ENCODE measurements at places on chromosomes 12 and 14. TPM values are rescaled to one million over a fixed set of nuclear protein-coding genes. Genes with fewer than 3 reads are reported as not detected.

DNA sequence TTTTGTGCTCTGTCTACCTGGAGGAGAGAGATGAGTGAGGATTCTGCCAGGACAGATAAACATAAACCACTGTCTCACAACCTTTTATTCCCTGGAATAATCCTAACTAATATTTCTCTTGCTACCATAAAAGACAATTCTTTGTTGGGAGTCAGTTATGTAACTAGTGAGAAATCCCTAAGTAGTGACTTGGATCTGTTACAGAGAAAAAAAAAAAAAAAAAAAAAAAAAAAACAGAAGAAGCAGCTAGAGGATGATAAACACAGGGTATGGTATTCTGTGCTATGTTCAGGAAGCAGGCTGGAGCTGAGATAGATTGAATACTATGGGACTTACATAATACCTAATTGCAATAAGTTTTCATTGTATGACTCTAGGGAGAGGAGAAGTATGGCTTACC lies 178.7 kb downstream of the CNTN1 start:
- H3K27me3 ChIP-seq = no peaks in the 10 kb centered on the region
- no peak overlapping the region for H3K4me3 ChIP-seq
- H3K36me3 ChIP-seq = no peaks in the 10 kb centered on the region
- H3K4me1 ChIP-seq = no peaks in the 10 kb centered on the region

GRCh38 chr14:96086574-96087077 lies 47.5 kb downstream of the C14orf132 start:
- H3K4me1 ChIP-seq = peaks cover 9% of the 10 kb centered on the region
- no peaks in the 10 kb centered on the region for H3K27me3 ChIP-seq
- no peak overlapping the region for H3K4me3 ChIP-seq
- H3K27ac ChIP-seq = no peak overlapping the region

DNA sequence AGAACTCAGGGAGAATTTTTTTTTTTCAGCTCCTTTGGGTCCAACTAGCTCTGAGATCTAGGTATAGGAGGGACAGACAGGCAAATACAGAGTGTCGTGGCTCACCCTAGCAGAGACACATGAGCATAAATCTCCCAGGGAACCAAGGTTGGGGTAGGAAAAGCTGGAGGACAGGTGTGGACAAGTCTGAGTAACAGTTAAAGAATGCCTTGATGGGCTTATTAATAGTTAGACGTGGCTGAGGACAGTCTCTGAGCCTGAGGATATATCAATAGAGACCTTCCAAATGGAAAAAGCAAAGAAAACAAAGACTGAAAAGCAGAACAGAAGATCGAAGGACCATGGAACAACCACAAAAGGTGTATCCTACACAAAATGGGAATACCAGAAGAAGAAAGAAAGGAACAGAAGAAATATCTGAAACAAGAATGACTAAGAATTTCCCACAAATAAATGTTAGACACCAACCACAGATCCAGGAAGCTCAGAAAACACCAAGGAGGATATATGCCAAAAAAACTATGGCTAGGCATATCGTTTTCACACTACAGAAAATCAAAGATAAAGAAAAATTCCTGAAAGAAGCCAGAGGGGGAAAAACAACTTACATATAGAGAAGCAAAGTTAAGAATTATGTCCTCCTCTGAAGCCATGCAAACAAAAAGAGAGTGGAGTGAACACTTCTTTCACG lies 80.9 kb downstream of the PTPRB start:
- H3K4me3 ChIP-seq = no peak overlapping the region
- no peak for DNase-seq
- H3K27ac ChIP-seq = no peak overlapping the region
- H3K27me3 ChIP-seq = no peaks in the 10 kb centered on the region

GRCh38 chr14:73014105-73014504 lies 12.8 kb downstream of the ZFYVE1 start:
- no peaks in the 10 kb centered on the region for H3K27me3 ChIP-seq
- H3K36me3 ChIP-seq = peaks cover 36% of the 10 kb centered on the region
- H3K27ac ChIP-seq = no peak overlapping the region
- peaks cover 7% of the 10 kb centered on the region for H3K4me1 ChIP-seq
- no peak for DNase-seq

DNA sequence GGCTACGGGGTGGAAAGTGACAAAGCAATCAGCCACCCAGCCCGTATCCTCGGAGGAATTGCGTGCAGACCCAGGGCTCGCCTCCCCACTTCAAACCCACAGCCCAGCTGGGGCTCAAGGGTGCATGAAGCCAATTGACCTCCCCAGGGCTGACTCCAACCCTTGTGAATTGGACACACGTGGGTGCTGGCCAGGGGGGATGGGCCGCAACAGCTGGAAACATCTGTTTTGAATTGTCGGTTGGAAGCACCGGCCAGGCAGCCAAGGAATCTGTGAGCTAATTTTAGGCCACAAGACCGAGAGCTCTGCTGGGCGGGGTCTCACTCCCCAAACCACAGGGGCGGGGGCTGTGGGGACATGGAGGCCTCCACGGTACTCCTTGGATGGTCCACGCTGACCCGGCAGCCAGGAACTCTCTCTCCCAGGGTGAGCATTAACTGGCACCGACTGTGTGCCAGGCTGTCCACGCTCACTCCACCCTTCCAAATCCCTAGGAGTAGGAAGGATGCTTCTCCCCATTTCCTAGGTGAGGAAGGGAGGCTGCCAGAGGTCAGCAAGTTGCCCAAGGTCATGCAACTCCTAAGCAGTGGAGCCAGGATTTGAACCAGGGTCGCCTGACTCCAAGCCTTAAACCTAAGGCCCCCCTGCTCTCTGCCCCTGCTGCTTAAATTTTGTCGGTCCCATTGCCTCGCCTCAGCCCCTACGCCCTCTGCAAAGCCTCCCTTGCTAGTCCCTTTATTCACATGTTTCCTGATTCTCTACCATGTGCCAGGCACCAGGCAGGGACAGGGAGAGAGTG lies 11.9 kb upstream of the TMEM119 start:
- H3K4me3 ChIP-seq = no peak overlapping the region
- no peak overlapping the region for H3K27ac ChIP-seq
- H3K27me3 ChIP-seq = no peaks in the 10 kb centered on the region
- H3K4me1 ChIP-seq = peaks cover 13% of the 10 kb centered on the region
- peak; percentile 86 for DNase-seq

GRCh38 chr12:105229371-105229770 lies 6.6 kb downstream of the APPL2 start:
- H3K4me3 ChIP-seq = no peak overlapping the region
- no peaks in the 10 kb centered on the region for H3K27me3 ChIP-seq
- peaks cover 68% of the 10 kb centered on the region for H3K4me1 ChIP-seq
- no peak overlapping the region for H3K27ac ChIP-seq

GRCh38 chr14:56617084-56617483 lies 37.5 kb downstream of the TMEM260 start:
- H3K36me3 ChIP-seq = no peaks in the 10 kb centered on the region
- no peak for DNase-seq
- no peak overlapping the region for H3K27ac ChIP-seq

GRCh38 chr12:32535288-32535999 lies 136.1 kb downstream of the FGD4 start:
- peaks cover 18% of the 10 kb centered on the region for H3K4me1 ChIP-seq
- peak overlapping the region; percentile 83 for H3K27ac ChIP-seq
- peak overlapping the region; percentile 55 for H3K4me3 ChIP-seq
- H3K27me3 ChIP-seq = no peaks in the 10 kb centered on the region

- no peak overlapping the region for H3K4me3 ChIP-seq
- DNase-seq = no peak
- no peaks in the 10 kb centered on the region for H3K36me3 ChIP-seq
- H3K4me1 ChIP-seq = no peaks in the 10 kb centered on the region
- no peak overlapping the region for H3K27ac ChIP-seq
Observed at GRCh38 chr12:23831739-23832138, 117.7 kb downstream of the SOX5 start.

GRCh38 chr14:73467377-73467776 lies 9.0 kb upstream of the NUMB start:
- H3K27me3 ChIP-seq = no peaks in the 10 kb centered on the region
- H3K36me3 ChIP-seq = no peaks in the 10 kb centered on the region
- peak overlapping the region; percentile 87 for H3K27ac ChIP-seq
- no peak overlapping the region for H3K4me3 ChIP-seq
- no peak for DNase-seq

GRCh38 chr14:54207075-54207474 lies 189.7 kb upstream of the CDKN3 start:
- H3K4me1 ChIP-seq = no peaks in the 10 kb centered on the region
- no peak overlapping the region for H3K4me3 ChIP-seq
- H3K27ac ChIP-seq = no peak overlapping the region
- H3K36me3 ChIP-seq = no peaks in the 10 kb centered on the region

- H3K27me3 ChIP-seq = no peaks in the 10 kb centered on the region
- no peak overlapping the region for H3K4me3 ChIP-seq
- H3K4me1 ChIP-seq = no peaks in the 10 kb centered on the region
Observed at GRCh38 chr12:101475751-101476305, 692 bp downstream of the SPIC start.

- H3K4me3 ChIP-seq = no peak overlapping the region
- no peak for DNase-seq
- H3K27me3 ChIP-seq = peaks cover 14% of the 10 kb centered on the region
- H3K27ac ChIP-seq = no peak overlapping the region
- H3K36me3 ChIP-seq = no peaks in the 10 kb centered on the region
Observed at GRCh38 chr12:111227476-111228420, 141.1 kb downstream of the PHETA1 start.

DNA sequence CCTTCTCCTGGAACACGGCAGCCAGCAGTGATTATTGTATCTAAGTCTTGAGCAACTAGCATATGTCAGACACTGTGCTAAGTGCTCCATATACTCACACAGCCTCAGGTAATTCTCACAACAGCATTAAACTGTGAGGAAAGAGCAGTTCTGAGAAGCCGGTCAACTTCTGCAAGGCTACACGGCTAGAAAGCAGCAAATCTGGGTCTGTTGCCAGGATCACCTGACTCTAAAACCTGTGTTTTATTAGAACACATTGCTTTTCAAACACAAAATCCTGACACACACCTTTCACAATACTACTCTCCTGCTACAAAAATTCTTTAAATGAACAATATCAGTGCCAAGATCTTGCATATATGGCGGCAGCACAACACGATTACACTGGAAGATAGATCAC lies 49.8 kb upstream of the CRACR2A start:
- H3K4me3 ChIP-seq = no peak overlapping the region
- H3K27me3 ChIP-seq = no peaks in the 10 kb centered on the region
- H3K4me1 ChIP-seq = no peaks in the 10 kb centered on the region
- no peak overlapping the region for H3K27ac ChIP-seq
- no peak for DNase-seq

DNA sequence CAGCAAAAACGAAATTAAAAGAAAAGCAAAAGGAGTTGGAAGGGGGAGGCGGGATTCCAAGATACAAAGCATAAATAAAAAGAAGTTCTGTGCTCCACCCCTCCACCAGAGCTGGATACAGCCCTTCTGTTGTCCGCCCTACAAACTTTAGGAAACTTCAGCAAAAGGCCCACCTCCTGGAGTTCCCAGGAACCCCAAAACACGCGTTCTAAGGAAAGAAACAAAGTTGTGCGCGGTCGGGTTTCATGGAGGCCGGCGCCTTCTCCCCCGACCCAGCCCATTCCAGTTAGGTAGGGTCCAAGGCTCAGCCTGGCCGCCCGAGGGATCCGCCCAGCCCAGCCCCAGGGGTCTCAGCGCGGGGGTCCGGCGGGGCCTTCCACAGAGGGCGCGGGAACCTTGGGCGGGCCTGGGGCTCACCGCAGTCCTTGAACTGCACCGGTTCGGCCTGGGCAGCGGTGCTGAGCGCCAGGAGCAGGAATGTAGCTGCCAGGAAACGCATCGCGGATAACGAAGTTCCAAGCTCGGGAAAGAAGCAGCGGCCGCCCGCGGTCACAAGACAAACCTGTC lies at the start of gene NPC2:
Gene NPC2 (minus strand): TSS at position 530 of the 567 bp plus-strand sequence. CDS start 31 bp downstream, at position 499.
- H3K4me3 ChIP-seq = peak within 1 kb of the TSS; percentile 85
- H3K4me1 ChIP-seq = peaks cover 58% of the 10 kb centered on the region
- H3K27me3 ChIP-seq = no peaks in the 10 kb centered on the region
- DNase-seq = no peak
- H3K27ac ChIP-seq = peak within 1 kb of the TSS; percentile 97

- no peaks in the 10 kb centered on the region for H3K27me3 ChIP-seq
- DNase-seq = no peak
- H3K4me3 ChIP-seq = no peak overlapping the region
- no peaks in the 10 kb centered on the region for H3K36me3 ChIP-seq
Observed at GRCh38 chr12:1357171-1357570, 237.2 kb downstream of the FBXL14 start.

DNA sequence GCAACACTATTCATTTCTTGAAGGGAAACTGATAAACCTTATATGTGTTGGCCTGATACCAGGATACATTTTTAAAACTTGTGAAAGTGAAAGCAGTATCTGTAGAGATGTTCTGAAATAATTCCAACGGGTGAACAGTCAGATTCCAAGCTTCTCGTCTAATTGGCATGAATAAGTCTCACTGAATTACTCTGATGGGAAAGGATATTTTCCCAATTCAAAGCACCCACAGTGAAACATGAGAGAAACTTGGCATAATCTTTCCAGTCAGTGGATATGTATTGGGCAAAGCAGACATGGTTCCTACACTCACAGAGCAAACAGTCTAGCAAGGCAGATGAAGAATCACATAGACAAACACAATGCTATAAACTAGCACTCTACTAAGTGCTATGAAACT lies 413.1 kb downstream of the MED13L start:
- H3K4me1 ChIP-seq = no peaks in the 10 kb centered on the region
- H3K36me3 ChIP-seq = no peaks in the 10 kb centered on the region
- no peaks in the 10 kb centered on the region for H3K27me3 ChIP-seq
- no peak overlapping the region for H3K27ac ChIP-seq
- no peak for DNase-seq

GRCh38 chr12:120737557-120738251 lies 12.1 kb downstream of the ACADS start:
- no peaks in the 10 kb centered on the region for H3K4me1 ChIP-seq
- H3K27me3 ChIP-seq = no peaks in the 10 kb centered on the region
- no peak for DNase-seq
- H3K27ac ChIP-seq = no peak overlapping the region

DNA sequence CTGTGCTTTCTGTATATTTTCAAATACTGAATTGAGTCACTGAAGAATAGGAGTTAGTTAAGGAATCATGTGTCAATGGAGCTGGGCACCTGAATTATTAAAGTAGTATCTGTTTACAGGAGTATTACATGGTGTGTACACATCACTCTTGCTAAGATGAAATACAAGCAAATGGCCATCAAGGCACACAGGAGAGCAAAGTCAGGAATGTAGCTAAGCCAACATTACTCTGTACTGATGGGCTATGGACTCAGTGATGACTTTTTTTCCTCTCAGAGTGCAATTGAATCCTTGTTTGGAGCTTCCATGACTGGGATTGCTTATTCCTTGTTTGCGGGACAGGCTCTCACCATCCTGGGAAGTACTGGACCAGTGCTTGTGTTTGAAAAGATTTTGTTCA lies 45.5 kb downstream of the SLC4A8 start:
- no peak for DNase-seq
- no peaks in the 10 kb centered on the region for H3K36me3 ChIP-seq
- no peak overlapping the region for H3K4me3 ChIP-seq
- no peaks in the 10 kb centered on the region for H3K27me3 ChIP-seq

Gene BEST3
- polyA plus RNA-seq = 0.89 TPM

Gene SELPLG
- 4.5 TPM for polyA plus RNA-seq

Gene LRTM2
- not detected for polyA plus RNA-seq

Gene CPNE6
- not detected for polyA plus RNA-seq

Gene OAS1
- 4.1 TPM for polyA plus RNA-seq

Gene C3AR1
- polyA plus RNA-seq = 1.4 TPM

Gene GTF2H3
- 8.7 TPM for polyA plus RNA-seq

Gene CFAP73
- 0.11 TPM for polyA plus RNA-seq

Gene KCNJ8
- polyA plus RNA-seq = 17.0 TPM

Gene SDS
- not detected for polyA plus RNA-seq

Gene ATL1
- 0.30 TPM for polyA plus RNA-seq

Gene RDH12
- polyA plus RNA-seq = not detected

Gene TOMM20L
- polyA plus RNA-seq = not detected

Gene FBLN5
- 33.3 TPM for polyA plus RNA-seq

Gene RNASE13
- not detected for polyA plus RNA-seq

Gene KRT86
- polyA plus RNA-seq = not detected

Gene CLEC4A
- 0.47 TPM for polyA plus RNA-seq

Gene USP44
- polyA plus RNA-seq = 0.10 TPM

Gene SDR9C7
- polyA plus RNA-seq = not detected

Measured in heart left ventricle (tissue), 16 donors.